Right atrium auricular region (tissue), 2 donors: ENCODE measurements at places on chromosomes 4 and X. TPM values are rescaled to one million over a fixed set of nuclear protein-coding genes. Genes with fewer than 3 reads are reported as not detected.

Gene NPY1R
- total RNA-seq: 4.4 TPM

GRCh38 chrX:151523351-151523750, 40.1 kb upstream of the PASD1 start:
- no peaks in the 10 kb centered on the region for H3K36me3 ChIP-seq
- no peak for DNase-seq
- H3K27ac ChIP-seq: no peak overlapping the region

DNA sequence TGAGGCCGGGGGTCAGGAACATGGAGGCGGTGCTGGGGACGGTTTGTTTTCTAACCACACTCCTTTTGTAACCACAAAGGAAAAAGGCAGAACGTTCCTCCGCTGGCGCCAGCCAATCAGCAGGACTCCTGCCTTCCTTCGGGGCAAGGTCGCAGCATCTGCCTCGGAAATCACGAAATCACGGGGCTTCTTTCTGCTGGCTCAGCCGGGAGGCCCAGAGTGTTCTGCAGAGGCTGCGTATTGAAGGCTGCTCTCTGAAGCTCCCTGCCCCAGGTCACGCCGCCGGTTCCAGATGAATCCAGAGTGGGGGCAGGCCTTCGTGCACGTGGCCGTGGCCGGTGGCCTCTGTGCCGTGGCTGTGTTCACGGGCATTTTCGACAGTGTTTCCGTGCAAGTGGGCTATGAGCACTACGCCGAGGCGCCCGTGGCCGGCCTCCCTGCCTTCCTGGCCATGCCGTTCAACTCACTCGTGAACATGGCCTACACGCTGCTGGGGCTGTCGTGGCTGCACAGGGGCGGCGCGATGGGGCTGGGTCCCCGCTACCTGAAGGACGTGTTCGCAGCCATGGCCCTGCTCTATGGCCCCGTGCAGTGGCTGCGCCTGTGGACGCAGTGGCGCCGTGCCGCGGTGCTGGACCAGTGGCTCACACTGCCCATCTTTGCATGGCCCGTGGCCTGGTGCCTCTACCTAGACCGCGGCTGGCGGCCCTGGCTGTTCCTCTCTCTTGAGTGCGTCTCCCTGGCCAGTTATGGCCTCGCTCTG, 9.4 kb downstream of the TMEM187 start:
- H3K27ac ChIP-seq: no peak overlapping the region
- H3K4me3 ChIP-seq: no peak overlapping the region
- no peaks in the 10 kb centered on the region for H3K27me3 ChIP-seq
- DNase-seq: no peak

Gene ALB
- 0.41 TPM for total RNA-seq

Gene GLA
- 9.7 TPM for total RNA-seq

Gene FAM9C
- not detected for total RNA-seq

DNA sequence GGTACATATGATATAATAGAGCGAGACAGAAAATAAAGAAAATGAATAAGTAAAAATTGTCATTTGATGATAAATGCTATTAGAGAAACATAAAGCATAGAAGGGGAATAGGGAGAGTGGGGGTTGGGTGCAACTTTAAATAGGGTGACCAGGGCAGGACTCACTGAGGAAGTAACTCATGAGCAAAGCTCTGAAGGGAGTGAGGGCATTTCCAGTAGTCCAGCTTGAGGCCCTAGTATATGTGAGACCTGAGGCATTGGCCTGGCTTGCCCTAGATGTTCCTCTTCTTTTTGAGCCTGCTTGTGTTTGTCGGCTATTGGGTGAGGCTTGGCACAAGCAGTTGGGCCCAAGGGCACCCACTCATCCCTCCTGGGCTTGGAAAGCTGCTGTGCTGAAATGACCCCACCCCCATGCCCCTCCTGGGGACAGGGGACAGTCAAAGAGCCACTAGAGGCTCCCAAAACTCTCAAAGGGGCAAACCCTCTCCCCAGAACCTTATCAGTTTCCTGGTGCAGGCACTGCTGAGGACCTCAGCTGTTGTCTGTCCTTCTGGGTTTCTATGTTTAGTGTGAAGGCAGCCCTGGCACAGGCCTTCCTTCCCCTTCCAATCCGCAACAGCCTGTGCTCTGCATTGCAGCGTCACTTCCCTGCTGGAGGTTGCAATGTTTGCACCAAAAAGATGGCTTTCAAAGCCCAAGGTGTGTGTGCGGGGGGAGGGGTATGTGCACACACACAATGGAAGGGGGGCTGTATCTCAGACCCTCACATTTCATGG, 40.1 kb downstream of the APLN start:
- H3K27me3 ChIP-seq: no peaks in the 10 kb centered on the region
- no peaks in the 10 kb centered on the region for H3K36me3 ChIP-seq
- no peak overlapping the region for H3K4me3 ChIP-seq
- no peaks in the 10 kb centered on the region for H3K4me1 ChIP-seq

DNA sequence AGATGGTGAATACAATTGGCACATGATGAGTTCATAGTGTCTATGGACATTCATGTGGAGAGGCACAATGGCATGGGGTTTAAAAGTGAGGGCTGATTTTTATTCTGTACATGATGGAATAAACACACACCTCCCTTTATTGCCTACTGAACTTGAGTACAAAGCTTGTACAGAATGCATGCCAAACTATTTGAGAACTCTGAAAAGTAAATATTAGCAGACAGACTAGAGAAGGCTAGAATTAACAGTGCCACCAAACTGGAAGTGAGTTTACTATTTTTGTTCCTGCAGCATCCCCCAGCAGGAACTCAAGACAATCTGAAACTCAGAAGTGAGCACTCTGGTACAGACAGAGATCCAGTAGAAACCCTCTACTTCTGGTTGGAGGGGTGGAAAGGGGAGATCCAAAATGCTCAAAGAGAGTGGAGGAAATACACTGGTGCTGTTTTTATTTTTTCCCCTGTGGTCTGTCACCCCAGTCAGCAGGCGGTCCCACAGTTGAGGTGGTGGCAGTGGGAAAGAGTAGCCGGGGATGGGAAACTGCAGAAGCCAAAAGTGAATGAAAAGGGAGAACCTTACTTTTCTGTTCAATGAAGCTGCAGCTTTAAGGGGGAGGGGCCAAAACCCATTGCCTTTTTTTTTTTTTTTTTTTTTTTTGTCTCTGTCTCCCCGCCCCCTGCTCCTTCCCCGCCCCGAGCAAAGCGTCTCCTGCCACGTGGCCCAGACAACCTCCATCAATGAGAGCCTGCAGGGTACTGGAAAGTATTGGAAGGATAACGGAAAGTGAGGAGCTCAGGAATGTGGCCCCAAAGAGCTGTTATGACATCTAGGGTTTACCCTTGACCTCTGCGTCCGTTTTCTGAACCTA, 20.5 kb downstream of the AKAP4 start:
- H3K36me3 ChIP-seq: no peaks in the 10 kb centered on the region
- no peaks in the 10 kb centered on the region for H3K27me3 ChIP-seq
- no peak for DNase-seq
- no peaks in the 10 kb centered on the region for H3K4me1 ChIP-seq
- no peak overlapping the region for H3K27ac ChIP-seq

DNA sequence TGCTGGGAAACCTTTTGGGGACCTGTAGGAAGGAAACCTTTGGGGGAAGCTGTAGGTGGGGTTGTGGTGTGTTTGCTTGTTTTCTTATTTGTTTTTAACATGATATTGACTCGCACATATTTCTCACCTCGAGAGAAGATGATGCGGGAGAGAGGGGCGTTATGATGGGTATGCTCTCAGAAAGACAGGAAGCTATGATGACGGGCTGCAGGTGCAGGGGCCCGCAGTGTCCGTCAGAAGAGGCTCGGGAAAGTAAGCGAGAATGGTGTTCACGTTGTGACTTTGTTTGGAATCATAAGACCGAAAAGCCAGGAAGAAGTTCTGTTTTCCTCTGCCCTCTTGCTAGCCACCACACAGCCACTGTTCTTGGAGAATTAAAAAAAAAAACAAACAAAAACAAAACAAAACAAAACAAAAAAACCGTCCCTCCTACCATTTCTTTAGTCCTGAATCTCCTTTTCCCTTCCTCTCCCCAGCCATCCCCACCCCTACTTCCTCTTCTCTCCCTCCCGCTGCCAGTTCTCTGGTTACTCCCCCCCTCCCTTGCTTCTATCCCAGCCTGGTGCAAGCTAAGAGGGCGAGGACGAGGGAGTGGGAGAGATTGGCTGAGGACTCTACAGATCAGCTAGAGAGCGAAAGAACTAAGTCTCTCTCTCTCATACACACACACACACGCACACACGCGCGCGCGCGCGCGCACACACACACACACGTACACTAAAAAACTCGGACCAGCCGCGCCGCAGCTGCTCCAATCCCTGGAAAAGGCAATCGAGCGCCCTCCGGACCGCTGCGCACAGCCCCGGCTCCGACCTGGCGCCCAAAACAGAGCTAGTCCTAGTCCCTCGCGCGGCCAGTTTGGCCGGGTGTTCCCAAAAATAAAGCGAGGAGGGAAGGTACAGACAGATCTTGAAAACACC, at the start of gene BMP3:
BMP3 (plus strand) TSS at position 648 of the 920 bp plus-strand sequence. CDS start 577 bp downstream, outside the sequence.
- no peaks in the 10 kb centered on the region for H3K4me1 ChIP-seq
- H3K4me3 ChIP-seq: peak within 1 kb of the TSS; percentile 11
- H3K27ac ChIP-seq: no peak within 1 kb of the TSS
- no peaks in the 10 kb centered on the region for H3K27me3 ChIP-seq
- DNase-seq: no peak

DNA sequence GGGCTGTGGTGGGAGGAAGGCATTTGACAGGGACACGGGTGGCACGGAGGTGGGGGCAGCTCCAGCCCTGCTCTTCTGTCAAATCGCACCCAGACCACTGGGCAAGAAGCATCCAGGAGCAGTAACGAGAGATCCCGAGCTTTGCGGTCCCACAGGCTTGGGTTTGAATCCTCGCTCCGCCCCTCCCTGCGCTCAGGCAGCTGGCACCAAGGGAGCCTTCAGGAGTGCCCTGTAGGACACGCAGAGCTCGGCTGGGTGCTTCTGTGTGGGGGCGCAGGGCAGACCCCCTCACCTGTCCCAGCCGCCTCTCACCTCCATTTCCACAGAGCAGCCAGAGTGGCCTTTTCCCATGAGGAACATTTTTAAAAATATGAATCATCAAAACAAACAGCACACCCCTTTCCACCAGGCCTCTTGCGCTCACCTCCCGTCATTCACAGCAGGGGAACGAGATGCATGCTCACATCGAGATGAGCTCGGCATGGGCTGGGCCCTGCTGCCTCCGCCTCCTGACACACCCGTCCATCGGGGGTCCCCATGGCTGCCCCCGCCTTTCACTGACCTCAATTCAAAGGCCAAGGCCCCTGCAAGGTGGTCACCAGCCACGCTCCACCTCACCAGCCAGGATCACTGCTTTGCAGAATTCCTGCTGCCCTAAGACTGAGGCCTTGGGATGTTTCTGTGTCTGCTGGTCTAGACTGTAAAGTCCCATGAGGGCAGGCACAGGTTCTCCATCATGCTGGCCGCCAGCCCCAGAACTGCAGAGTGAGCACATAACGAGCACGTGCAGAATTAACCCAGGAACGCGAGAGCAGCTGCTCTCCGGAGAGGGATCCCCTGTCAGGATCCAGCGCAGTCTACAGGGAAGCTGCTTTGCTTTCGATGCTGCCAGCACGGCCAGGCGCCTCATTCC, 52.7 kb downstream of the ACOX3 start:
- H3K36me3 ChIP-seq: peaks cover 74% of the 10 kb centered on the region
- no peak overlapping the region for H3K4me3 ChIP-seq
- no peak overlapping the region for H3K27ac ChIP-seq
- DNase-seq: no peak
- H3K27me3 ChIP-seq: no peaks in the 10 kb centered on the region

GRCh38 chr4:11566444-11567022, 137.8 kb upstream of the HS3ST1 start:
- H3K27me3 ChIP-seq: no peaks in the 10 kb centered on the region
- H3K4me1 ChIP-seq: no peaks in the 10 kb centered on the region

DNA sequence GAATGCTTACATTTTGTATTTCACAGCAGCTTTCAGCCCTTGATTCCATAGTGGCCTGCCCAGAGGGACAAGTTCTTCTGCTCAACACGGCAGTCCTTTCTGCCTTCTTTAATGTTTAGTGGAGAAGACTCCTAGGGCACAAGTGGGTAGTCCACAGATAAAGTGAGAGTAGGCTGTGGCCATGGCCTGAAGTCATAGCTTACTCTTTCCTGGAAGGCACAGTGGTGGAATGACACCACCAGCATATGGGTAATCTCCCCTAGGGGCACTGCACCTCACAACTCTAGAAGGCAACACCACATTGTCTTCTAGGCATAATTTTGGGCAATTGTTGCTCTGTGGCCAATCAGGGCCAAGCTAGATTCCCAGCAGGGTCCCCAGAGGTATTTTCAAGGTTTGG, 155.4 kb upstream of the MAMLD1 start:
- H3K27ac ChIP-seq: no peak overlapping the region
- no peaks in the 10 kb centered on the region for H3K27me3 ChIP-seq
- no peak for DNase-seq
- no peak overlapping the region for H3K4me3 ChIP-seq

Gene SRPX
- 75.7 TPM for total RNA-seq

Gene CLDN22
- not detected for total RNA-seq

- no peak overlapping the region for H3K27ac ChIP-seq
- DNase-seq: no peak
- H3K36me3 ChIP-seq: peaks cover 46% of the 10 kb centered on the region
These were observed 36.5 kb downstream of the SEC24D start for GRCh38 chr4:118799231-118799942.

DNA sequence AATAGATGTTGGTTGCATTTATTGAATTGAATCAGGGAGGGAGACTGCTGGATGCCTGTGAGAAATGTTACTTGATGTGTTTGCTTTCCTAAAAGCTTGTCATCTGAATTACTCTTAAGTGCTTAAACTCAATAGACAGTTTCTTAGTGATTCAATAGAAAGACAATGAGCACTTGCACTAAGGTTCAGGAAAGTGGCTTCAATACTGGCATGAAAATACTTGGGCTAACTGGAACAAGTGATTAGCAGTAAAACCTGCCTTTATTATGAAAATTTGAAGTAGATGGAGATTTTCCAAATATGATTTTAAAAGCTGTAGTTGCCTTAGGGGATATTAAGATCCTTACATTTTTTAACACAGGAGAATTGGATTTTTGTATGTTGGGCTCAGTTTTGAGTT, 123.3 kb downstream of the RNF150 start:
- DNase-seq: no peak
- peaks cover 4% of the 10 kb centered on the region for H3K4me1 ChIP-seq
- H3K27me3 ChIP-seq: no peaks in the 10 kb centered on the region
- H3K4me3 ChIP-seq: no peak overlapping the region
- no peaks in the 10 kb centered on the region for H3K36me3 ChIP-seq

- H3K4me3 ChIP-seq: no peak overlapping the region
- no peaks in the 10 kb centered on the region for H3K27me3 ChIP-seq
- no peak overlapping the region for H3K27ac ChIP-seq
- no peaks in the 10 kb centered on the region for H3K4me1 ChIP-seq
These were observed 819.3 kb downstream of the PCDH7 start for GRCh38 chr4:31539284-31540069.

DNA sequence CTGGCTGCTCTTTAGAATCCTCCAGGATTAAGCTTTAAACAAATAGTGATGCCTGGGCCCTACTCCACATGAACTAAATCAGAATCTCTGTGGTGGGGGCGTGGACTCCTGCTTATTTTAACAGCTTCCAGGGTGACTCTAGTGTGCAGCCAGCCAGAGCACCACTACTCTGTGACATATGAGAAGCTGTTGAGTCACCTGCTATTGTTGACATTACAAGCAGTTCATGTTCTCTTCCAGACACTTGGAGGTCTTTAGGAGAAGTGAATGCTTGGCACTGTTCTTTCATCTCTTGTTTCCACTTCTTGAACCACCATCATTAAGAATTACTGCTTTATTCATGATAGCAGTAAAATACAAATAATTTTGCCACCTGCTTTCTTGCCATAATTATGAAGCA, 426 bp upstream of the C4orf51 start:
- H3K4me3 ChIP-seq: no peak overlapping the region
- H3K36me3 ChIP-seq: no peaks in the 10 kb centered on the region
- H3K27ac ChIP-seq: peak overlapping the region; percentile 42
- peaks cover 19% of the 10 kb centered on the region for H3K4me1 ChIP-seq

Gene AMBN
- total RNA-seq: not detected

GRCh38 chrX:111365770-111366325, 46.1 kb downstream of the DCX start:
- H3K36me3 ChIP-seq: no peaks in the 10 kb centered on the region
- H3K4me1 ChIP-seq: no peaks in the 10 kb centered on the region
- H3K4me3 ChIP-seq: no peak overlapping the region
